ENCODE measurements at places on chromosomes 16 and 17.

- DNase-seq, result no peak
Observed at GRCh38 chr16:2422123-2422867, 7.0 kb upstream of the CCNF start.

DNA sequence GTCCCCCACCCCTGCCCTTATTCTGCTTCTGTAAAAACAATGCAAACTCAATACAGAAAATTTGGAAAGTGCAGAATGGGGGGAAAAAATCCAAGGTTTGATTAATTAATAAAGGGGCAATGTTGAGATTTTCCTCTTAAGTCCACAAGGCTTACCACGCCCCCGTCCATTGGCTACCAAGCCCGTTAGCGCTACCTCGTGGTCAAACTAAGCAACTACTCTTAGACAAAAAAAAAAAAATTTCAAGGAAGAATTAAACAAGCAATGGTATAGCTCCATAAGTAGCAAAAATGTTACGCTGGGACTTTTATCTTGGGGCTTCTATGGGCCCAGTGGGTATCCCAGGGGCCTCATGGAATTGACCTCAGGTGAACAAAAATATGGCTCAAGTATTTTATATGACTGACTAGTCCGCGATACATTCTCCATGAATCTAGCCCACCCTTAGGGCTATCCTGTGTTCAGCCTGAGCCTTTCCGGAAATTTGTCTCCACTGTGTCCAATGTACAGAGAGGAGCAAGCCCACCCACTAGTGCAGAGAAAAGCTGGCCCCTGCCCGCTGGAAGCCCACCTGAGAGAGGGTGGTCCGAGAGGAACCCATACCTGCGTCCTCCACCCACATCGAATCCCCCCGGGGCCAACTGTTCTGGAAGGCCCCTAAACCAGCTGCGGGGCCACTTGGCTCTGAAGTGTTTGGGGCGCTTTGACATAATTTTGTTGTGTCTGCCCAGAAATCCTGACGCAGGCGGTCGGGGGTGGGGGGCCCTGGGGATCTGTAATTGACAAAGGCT, 19.1 kb upstream of the TEX2 start:
- no peak for DNase-seq

- no peak for DNase-seq
Observed at GRCh38 chr17:33567223-33567622, 274.1 kb upstream of the ASIC2 start.

DNA sequence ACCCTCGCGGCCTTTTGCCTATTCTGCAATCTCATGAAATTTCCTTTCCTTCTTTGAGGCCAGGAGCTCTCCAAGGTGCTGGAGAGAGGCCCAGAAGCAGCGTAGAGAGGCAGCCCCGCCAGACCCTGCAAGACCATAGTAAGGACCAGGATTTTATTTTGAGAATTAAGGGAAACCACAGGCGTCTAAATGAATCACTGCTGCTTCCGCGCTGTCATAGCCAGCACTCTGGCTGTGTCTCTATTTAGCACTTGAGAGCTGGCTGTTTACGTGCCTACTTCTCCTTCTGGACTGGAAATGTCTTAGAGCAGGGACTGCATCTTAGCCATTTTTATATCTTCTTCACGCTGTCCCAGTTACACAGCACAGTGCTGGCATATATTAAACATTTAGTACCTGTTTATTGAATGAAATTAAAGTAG, 37.6 kb upstream of the PIRT start:
- no peak for DNase-seq

GRCh38 chr16:88599092-88599733, 29.0 kb downstream of the ZC3H18 start:
- DNase-seq, result no peak

- no peak for DNase-seq
Observed at GRCh38 chr16:16879567-16880251, 500.8 kb downstream of the NPIPA7 start.

DNA sequence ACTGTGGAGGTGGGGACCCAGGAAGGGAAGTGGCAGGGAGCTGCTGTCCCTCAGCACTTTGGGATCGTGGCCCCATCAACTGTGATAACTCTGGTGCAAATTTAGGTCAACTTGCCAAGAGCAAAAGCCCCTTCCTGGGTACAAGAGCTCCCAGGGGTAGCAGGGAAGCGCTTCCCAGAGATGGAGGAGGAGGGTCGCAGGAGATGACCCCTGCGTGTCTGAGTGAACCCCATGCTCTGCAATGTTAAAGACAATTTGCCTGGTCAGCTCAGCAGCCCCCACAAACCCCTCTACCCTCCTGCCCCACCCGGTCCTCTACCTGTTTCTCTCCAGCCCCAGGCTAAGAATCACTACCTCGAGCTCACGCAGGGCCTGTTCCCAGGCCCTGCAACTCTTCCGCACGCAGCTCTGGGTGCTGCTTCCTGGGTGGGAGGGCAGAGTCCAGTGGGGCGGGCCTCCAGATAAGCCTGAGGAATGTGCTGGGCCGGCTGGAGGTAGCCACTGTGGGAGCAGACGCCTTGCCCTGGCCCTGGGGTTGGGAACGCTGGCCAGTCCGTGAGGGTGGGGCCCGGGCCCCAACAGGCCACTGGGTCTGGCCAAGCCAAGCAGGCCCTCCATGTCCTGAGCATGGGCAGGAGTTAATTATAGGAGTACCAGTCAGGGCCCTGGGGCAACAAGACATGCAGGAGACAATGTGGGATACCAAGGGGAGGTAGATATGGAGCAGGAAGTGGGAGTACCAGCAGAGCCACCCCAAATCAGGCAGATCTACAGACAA, 6.1 kb downstream of the DOK4 start:
- DNase-seq, result no peak

DNA sequence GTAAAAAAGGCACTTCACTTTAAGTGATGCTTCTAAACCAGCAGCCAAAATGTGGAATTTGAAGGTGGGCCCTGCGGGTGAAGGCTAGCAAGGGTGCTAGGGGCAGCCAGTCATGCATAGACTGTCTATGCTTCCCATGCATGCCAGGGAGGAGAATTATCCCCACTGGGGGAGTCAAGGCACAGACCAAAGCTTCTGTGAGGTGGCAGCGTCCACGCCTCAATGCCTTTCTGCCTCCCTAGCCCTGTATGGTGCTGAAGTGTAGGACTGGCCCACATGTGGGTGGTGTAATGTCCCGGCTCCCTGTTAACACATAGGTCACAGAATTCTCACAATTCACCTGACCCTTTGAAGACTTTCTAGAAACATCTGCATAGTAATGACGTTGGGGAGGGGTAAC, 1.9 kb downstream of the HS3ST2 start:
- DNase-seq, result no peak

GRCh38 chr17:13643180-13643579, 41.5 kb upstream of the HS3ST3A1 start:
- DNase-seq, result no peak

GRCh38 chr17:38916771-38917170, 8.6 kb upstream of the LASP1NB start:
- no peak for DNase-seq
